GM06990 (cell line): ENCODE measurements at places on chromosomes 3 and 15.

DNA sequence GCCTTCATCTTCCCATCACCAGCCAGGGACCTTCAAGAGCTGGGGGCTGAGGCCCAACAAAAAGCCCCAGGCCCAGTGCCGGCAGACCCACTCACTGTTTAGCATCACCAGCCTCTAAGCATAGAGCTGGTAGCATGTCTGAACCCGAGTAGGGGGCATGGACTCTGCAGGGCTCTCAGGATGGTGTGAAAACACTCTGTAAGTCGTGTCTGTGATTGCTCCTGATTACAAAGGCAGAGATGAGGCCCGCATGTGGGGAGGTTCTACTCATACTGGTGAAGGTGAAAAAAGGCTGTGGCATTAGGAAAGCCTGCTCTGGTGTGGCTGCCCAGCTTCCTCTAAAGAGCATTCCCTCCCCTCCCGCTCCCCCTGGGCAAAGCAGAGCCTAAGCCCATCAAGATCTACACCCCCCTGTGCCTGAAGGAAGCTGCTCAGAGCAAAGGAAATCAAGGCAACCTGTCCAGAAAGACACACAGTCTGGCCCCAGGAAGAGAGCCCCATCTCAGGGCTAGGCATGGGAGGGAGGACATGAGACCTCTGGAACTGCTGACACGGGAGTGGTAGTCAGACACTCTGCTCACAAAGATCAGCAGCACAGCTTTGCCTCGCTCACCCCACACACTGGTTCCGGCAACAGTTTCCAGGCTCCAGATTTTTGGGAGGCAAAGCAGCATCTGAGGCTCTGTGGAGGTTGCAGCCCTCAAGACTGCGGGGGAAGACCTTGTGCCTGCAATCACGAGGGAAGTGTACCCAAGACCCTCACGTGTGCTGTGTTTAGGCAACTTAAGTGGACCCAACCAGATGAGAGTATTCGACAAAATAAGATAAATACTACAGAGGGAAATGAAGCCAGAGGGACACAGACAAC is 36.7 kb downstream of the CCDC12 start:
- no peak for DNase-seq

DNA sequence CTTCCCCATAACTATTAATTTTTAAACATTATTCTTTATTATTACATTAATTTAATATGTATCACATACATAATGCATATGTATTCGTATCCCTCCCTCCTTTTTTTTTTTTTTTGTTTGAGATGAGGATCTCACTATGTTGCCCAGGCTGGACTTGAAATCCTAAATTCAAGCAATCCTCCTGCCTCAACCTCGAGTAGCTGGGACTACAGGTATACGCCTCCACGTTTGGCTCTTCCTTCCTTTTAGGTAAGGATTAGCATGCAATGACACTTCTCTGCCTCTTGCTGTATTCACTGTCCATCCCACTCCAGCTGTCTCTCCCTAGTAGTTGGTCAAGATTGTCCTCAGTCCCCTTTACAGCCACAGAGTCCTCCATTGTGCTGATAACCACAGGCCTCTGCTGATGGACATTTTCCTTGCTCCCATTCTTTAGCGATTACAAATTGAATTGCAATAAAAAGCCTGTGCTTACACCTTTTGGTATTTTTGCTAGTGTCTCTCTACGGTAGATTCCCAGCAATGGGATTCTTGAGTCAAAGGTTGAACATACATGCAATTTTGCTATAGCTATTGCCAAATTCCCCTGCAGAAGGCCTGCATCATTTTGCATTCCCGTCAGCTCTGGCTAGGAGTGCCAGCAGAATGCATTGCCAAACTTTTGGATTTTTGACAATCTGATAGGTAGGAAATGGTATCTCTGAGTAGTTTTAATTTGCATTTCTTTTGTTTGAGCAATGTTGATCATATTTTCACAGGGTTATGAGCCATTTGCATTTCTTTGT is 156.6 kb downstream of the SMAD6 start:
- no peak for DNase-seq

GRCh38 chr3:103657756-103658155 is 1222.9 kb downstream of the ZPLD1 start:
- DNase-seq = no peak

DNA sequence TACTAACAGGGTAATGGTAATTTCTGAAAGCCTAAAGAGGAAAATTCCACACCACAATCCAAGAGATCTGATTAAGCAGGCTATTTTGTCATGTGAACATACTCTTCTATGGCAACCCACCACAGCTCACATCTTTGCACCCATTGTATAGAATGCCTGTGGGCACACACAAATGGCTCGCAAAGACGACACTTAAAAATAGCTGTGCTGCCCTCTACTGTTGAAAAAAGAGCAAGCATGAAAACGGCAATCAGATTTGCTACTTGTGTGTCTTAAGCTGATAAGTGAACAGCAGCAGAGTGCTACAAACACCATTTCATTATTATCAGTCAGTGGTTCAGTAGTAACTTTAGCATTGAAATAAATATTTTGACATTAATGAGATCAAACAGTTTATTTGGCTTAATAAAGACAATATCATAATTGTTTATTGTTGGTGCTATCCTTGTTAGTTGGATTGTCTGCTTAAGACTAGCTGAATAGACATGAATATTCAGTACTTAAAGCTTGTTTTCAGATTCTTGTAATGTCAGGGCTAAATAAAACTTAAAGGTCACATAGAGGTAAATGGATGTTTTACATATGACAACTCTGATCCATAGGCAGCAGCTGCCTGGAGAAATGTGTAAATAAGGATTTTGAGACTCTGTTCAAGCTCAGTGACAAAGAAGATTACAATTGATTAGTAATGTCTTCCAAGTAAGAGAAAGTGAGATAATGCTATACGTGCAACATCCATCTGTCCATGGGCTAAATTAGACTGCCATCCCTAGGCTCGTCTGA is 199.1 kb downstream of the LRRN1 start:
- peak; percentile 19 for DNase-seq

GRCh38 chr3:186694288-186695032 is 22.7 kb upstream of the KNG1 start:
- no peak for DNase-seq

- DNase-seq = no peak
Observed at GRCh38 chr3:124824286-124824915, 62.8 kb downstream of the ITGB5 start.
